Progenitor cell of endocrine pancreas (in vitro differentiated cells): ENCODE measurements at places on chromosomes 2 and 18. TPM values are rescaled to one million over a fixed set of nuclear protein-coding genes. Genes with fewer than 3 reads are reported as not detected.
A peak's percentile ranks its signal among the peaks of the same experiment; 100 is the strongest.

GRCh38 chr2:198659096-198659870 is 798.5 kb downstream of the SATB2 start:
- no peak for DNase-seq
- no peak overlapping the region for H3K27ac ChIP-seq
- no peak overlapping the region for H3K4me3 ChIP-seq

- H3K27ac ChIP-seq, result peak overlapping the region; percentile 97
- H3K36me3 ChIP-seq, result peaks cover 9% of the 10 kb centered on the region
- peak overlapping the region; percentile 96 for H3K4me3 ChIP-seq
- H3K27me3 ChIP-seq, result no peaks in the 10 kb centered on the region
Measured at GRCh38 chr2:99153921-99154604, 679 bp downstream of the TSGA10 start.

GRCh38 chr2:173058097-173058496 is 17.5 kb upstream of the MAP3K20 start:
- no peak for DNase-seq
- no peaks in the 10 kb centered on the region for H3K4me1 ChIP-seq
- H3K27ac ChIP-seq, result no peak overlapping the region
- H3K27me3 ChIP-seq, result no peaks in the 10 kb centered on the region
- no peak overlapping the region for H3K4me3 ChIP-seq

- peaks cover 88% of the 10 kb centered on the region for H3K27me3 ChIP-seq
- no peak for DNase-seq
- H3K4me1 ChIP-seq, result peaks cover 23% of the 10 kb centered on the region
- no peaks in the 10 kb centered on the region for H3K36me3 ChIP-seq
- H3K27ac ChIP-seq, result peak overlapping the region; percentile 59
- peak overlapping the region; percentile 75 for H3K4me3 ChIP-seq
Measured at GRCh38 chr2:162072976-162073887, 783 bp downstream of the DPP4 start.

DNA sequence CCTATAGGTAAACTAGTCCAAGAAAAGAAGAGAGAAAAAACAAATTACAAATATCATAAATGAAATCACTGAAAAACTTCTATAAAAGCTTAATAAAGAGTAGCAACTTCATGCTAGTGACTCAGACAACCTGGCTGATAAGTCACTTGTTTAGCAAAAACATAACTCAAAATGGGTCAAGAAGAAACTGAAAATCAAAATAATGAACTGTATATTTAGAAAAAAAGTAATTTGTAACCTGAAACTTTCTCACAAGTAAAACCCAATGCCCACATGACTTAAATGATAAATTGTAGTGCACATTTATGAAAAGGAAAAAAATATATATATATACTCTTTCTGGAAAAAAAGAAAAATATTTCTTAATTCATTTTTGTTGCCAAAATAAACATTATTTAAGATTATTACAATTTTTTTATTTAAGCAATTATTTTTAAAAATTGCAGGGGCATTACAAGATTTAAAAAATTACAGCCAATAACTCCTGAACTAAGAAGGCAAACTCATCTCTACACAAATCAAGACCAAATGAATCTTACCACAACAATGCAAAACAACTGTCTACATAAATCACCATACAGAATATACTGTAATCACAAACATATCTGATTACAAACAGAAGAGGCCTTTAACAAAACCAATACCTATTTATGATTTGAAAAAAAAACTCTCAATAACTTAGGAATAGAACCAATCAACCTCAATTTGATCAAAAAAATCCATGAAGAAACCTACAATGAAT is 406.3 kb downstream of the CDH7 start:
- no peak for DNase-seq
- no peak overlapping the region for H3K4me3 ChIP-seq
- no peaks in the 10 kb centered on the region for H3K27me3 ChIP-seq
- H3K36me3 ChIP-seq, result no peaks in the 10 kb centered on the region
- H3K27ac ChIP-seq, result no peak overlapping the region

DNA sequence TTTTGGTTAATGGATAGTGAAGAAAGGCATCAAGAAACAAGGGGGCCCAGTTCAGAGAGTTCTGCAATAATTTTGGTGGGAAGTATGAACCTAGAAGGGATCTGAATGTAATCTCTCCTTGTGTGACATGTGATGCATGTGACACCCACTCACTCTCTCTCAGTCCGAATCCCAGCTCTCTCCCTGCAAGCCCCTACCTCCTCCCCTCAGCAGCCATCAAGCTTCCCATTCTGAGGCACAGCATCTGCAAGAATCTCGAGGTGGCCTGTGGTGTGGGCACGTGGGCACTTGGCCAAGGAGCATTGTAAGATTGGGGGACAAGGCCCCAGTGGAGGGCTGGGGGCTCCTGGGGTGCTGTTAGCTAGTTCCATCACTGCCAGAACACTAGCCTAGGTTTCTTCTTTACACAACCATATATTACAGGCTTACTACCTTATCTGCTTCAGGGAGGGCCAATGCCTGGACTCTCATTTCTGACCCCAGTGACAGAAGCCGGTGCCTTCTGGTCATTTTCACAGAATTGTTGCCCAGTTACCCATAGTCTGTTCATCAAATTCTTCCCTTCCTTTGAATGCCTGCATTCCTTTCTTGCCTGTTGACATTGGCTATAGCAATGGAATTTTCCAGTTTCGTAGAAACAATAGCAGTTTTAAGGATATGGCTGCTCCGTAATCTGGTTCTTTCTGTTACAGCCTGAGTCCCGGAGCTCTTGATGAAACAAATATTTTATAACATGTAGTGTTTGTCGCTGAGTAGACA is 13.3 kb upstream of the LCLAT1 start:
- H3K27me3 ChIP-seq, result no peaks in the 10 kb centered on the region
- DNase-seq, result no peak
- no peaks in the 10 kb centered on the region for H3K36me3 ChIP-seq
- no peak overlapping the region for H3K4me3 ChIP-seq
- no peaks in the 10 kb centered on the region for H3K4me1 ChIP-seq

The CRYGD gene
- not detected in 2 replicates for total RNA-seq

DNA sequence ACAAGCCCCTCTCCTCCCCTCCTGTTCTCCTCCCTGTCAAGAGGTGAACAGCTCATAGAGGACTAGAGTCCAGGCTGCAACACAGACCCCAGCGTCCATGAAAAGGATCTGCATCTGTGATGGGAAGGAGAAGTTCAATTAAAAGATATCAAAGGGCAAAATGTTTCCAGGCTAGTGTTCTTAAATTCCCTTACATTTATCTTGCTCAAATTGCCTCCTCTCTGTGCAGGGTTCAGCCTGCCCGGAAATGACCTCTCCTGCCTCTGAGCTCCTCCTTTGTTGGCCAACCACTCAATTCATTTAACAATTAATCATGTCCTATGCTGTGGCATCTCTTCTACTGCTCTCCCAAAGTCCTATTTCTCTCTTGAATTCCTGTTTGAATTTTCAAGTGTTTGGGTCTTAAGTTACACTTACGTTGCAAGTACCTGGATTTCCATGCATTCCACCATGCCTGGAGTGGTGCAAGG is 105.3 kb downstream of the TSN start:
- peaks cover 1% of the 10 kb centered on the region for H3K36me3 ChIP-seq
- no peak overlapping the region for H3K4me3 ChIP-seq
- H3K27me3 ChIP-seq, result no peaks in the 10 kb centered on the region
- H3K4me1 ChIP-seq, result peaks cover 5% of the 10 kb centered on the region

GRCh38 chr2:30611583-30611982 is 164.5 kb downstream of the LCLAT1 start:
- no peaks in the 10 kb centered on the region for H3K27me3 ChIP-seq
- H3K4me3 ChIP-seq, result no peak overlapping the region
- H3K36me3 ChIP-seq, result peaks cover 10% of the 10 kb centered on the region
- H3K27ac ChIP-seq, result peak overlapping the region; percentile 86
- no peak for DNase-seq

The METTL21A gene
- 31.2 and 32.6 TPM in 2 replicates for total RNA-seq

DNA sequence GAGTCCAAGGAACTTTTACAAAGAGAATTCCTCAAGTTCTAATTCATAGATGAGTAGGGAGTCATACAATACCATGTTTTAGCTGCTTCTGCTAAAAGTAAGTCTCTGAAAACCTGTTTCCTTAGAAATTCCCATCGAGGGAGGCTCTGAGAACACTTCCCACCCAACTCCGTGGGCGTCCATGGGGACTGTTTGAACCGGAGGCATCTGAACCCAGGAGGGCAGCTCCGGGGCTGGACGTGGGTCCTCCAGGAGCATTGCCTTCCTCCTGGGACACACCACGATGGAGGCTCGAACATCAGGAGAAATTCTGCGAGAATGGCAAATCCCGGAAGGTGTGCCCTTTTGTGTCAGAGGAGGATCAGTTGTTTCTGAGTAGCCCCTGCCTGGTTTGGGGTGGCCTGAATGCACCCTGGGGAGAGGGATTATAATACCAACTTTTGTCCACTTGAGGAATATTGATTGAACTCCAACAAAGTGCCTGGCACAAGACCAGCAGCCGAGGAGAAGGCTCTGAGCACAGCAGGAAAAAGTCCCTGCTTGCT is 327.5 kb upstream of the SALL3 start:
- DNase-seq, result no peak
- no peak overlapping the region for H3K4me3 ChIP-seq
- peaks cover 4% of the 10 kb centered on the region for H3K36me3 ChIP-seq
- H3K27ac ChIP-seq, result peak overlapping the region; percentile 92
- H3K4me1 ChIP-seq, result no peaks in the 10 kb centered on the region
- H3K27me3 ChIP-seq, result peaks cover 6% of the 10 kb centered on the region

The NCKAP5 gene
- 1.2 and 1.7 TPM in 2 replicates for total RNA-seq

The POLR1B gene
- 31.4 and 35.9 TPM in 2 replicates for total RNA-seq

GRCh38 chr2:217184242-217184641 is 324.4 kb upstream of the TNP1 start:
- no peak overlapping the region for H3K4me3 ChIP-seq
- DNase-seq, result no peak
- H3K36me3 ChIP-seq, result no peaks in the 10 kb centered on the region
- no peaks in the 10 kb centered on the region for H3K4me1 ChIP-seq

The CCDC85A gene
- 1.1 TPM in 2 replicates for total RNA-seq

DNA sequence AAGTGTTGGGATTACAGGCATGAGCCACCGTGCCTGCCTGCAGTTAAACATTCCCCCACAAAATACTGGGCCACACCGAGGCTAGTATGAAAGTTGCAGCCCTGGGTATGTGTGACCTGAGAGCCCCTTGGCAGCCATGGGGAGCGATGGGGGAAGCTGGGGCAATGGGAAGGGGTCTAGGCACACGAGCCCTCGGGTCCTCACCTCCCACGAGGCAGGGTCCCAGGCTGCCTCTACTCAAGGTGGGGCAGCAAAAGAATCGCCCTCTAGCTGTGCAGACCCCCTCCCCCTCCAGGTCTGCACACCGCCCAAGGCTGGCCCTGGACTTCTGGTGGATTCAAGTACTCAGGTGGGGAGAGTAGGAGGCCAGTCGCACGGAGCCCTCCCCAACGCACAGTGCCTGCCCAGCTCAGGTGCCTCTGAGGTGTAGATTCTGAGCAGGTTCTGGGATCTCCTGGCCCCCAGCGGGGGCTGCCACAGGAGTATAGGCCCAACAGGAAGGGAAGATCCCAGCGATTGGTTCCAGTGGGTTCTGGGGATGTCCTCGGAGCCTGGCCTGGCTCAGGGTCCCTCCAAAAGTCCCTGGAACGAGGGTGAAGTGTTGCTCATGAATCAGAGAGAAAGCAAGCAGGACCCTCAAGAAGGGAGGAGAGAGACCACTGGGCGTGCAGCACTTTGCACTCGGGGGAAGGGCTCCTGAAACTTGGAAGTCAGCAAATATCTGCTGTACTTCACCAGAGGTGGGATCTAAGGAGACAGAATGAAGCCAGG is 2.6 kb downstream of the GPR35 start:
- no peak overlapping the region for H3K27ac ChIP-seq
- H3K4me1 ChIP-seq, result no peaks in the 10 kb centered on the region
- no peaks in the 10 kb centered on the region for H3K27me3 ChIP-seq

DNA sequence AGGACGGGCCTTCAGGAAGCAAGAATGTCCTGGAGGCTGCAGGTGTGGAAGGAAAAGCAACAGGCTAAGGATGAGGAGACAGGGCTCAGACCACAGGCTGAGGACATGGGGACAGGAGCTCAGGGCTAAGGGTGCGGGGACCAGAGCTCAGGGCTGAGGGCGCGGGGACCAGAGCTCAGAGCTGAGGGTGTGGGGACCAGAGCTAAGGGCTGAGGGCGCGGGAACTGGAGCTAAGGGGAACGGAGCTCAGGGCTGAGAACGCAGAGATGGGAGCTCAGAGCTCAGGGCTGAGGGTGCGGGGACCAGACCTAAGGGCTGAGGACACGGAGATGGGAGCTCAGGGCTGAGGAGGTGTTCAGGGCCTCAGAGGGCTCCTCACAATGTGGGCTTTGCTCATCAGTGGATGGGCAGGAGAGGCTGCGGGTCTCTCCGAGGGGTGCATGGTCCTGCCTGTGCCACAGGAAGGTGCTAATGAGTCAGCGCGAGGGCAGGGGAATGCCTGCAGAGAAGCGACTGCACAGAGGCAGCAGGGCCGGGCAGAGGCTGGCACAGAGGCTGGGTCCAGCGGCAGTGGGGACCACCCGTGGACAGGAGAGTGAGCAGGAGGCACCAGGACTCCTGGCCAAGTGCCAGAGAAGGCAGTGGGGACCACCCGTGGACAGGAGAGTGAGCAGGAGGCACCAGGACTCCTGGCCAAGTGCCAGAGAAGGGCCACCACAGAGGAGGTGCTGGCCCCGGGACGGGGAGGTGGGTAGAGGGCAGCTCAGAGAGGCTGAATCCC is 271.7 kb downstream of the TWIST2 start:
- peak overlapping the region; percentile 43 for H3K27ac ChIP-seq
- H3K4me3 ChIP-seq, result no peak overlapping the region
- H3K36me3 ChIP-seq, result peaks cover 5% of the 10 kb centered on the region
- no peak for DNase-seq

The WNT6 gene
- total RNA-seq, result 0.72 and 1.5 TPM in 2 replicates

The ACTG2 gene
- 0.19 and 0.31 TPM in 2 replicates for total RNA-seq

The IL36RN gene
- 0.13 TPM in 1 of 2 replicates, not detected in the other for total RNA-seq

- no peak overlapping the region for H3K4me3 ChIP-seq
- H3K36me3 ChIP-seq, result peaks cover 2% of the 10 kb centered on the region
- no peak for DNase-seq
- H3K27me3 ChIP-seq, result no peaks in the 10 kb centered on the region
- H3K4me1 ChIP-seq, result peaks cover 11% of the 10 kb centered on the region
- H3K27ac ChIP-seq, result no peak overlapping the region
Measured at GRCh38 chr2:148903979-148904378, 29.0 kb downstream of the KIF5C start.

DNA sequence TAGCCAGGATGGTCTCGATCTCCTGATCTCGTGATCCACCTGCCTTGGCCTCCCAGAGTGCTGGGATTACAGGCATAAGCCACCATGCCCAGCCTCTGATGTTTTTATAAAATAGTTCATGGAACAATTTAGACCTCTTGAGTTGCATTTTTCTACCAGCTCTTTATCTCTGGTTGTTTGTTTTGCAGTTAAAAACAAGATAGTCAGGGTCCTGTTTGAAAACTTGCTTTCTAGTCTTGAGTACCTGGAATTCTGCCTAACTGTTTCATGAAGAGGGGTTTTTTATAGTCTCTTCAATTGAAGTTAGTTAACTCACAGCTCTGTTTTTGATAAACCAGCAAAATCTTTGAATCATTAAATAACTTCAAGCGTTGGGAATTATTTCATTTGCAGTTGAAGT is 244.8 kb downstream of the PARD3B start:
- peaks cover 6% of the 10 kb centered on the region for H3K4me1 ChIP-seq
- no peak overlapping the region for H3K4me3 ChIP-seq
- no peaks in the 10 kb centered on the region for H3K27me3 ChIP-seq
- H3K27ac ChIP-seq, result peak overlapping the region; percentile 64
- H3K36me3 ChIP-seq, result no peaks in the 10 kb centered on the region

The CRYBA2 gene
- 24.4 and 30.1 TPM in 2 replicates for total RNA-seq

The NXPH2 gene
- total RNA-seq, result 5.3 and 5.9 TPM in 2 replicates

The SLC14A1 gene
- 0.31 and 0.50 TPM in 2 replicates for total RNA-seq

The PPP1R1C gene
- 5.6 and 6.4 TPM in 2 replicates for total RNA-seq

- peaks cover 20% of the 10 kb centered on the region for H3K4me1 ChIP-seq
- no peak for DNase-seq
- H3K36me3 ChIP-seq, result no peaks in the 10 kb centered on the region
- H3K4me3 ChIP-seq, result no peak overlapping the region
- H3K27me3 ChIP-seq, result no peaks in the 10 kb centered on the region
- H3K27ac ChIP-seq, result no peak overlapping the region
Measured at GRCh38 chr2:42021464-42021863, 26.4 kb upstream of the PKDCC start.
